Stimulated activated CD4-positive, alpha-beta T cell treated with anti-CD3 and anti-CD28 coated beads, Interleukin-1b, Interleukin-23, amount 100 ng/mL, for 4 hours (primary cell): ENCODE measurements at places on chromosomes 5 and 9.

DNA sequence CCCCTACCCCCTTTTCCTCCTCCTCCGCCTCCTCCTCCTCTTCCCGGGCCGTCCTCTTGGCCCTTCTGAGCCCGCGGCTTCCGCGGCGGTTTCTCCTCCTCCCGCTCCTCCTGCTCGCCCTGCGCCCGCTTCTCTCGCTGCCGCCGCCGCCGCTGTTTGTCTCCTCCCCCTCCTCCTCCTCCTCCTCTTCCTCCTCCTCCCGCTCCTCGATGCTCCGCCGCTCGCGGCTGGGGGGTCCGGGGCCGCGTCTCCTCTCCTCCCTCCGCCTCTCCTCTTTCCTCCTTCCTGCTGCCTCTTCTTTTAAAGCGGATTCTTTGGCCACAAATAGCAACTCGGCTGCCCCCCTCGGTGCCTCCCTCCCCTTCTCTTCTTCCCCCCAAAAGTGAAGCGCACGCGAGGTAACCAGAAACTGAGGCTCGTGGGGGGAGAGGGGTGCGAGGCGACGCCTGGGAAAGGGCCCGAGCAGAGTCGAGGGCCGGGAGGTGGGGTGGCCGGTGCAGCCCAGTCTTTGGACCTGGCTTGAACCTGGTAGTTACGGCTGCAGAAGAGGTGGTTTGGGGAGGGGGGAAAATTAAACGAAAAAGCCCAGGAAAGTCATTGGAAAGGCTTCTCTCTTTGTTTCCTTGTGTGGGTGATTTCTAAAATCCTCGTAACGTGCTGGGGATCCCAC, 1058.5 kb upstream of the DMAC1 start:
- DNase-seq = peak; percentile 11

- no peak for DNase-seq
These were observed 1652.4 kb upstream of the ACO1 start for GRCh38 chr9:30732060-30732459.

DNA sequence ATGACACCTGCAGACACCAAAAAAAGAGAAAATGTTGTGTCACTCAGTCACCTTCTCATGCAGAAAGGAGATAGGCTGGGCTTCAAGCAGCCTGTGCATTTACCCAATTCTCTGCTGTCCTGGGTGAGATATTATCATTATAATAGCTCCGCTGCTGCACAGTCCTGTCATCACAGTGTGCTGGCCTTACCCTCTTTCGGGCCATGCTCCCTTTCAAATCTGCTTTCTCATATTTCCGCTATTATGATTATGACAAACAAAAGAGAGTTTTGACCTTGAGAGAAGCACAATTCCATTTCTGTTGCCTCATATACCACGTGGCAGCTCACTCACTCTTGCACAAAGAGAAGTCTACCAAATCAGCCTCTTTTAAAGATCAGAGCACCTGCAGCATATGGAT, 1350.1 kb upstream of the ACO1 start:
- DNase-seq = no peak

DNA sequence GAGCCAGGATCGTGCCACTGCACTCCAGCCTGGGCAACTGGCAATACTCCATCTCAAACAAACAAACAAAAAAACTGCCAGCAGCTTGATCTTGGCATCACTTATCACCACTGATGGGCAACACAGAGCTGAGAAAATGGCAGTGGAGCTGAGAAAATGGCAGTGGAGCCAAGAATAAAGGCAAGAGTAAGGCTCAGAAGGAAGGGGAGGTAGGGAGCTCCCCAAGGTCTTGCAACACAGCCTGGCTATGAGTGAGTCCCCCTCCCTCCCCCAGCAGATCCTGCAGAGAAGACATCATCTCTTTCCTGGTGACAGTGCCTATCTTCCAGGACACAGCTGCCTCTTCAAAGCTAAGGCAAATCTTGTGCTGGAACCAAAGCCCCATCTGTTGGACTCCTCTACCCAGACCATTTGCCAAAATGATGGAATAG, 70.3 kb downstream of the UGCG start:
- DNase-seq = no peak

- DNase-seq = no peak
These were observed at the start of gene GABRA6 for GRCh38 chr5:161685461-161685860. GABRA6 (plus strand) TSS chr5:161685721; CDS start chr5:161685990, 269 bp downstream.

GRCh38 chr9:129615407-129616285, 5.3 kb downstream of the C9orf50 start:
- DNase-seq = no peak

- DNase-seq = no peak
These were observed 62.1 kb downstream of the PDE4D start for GRCh38 chr5:59831326-59832010.

DNA sequence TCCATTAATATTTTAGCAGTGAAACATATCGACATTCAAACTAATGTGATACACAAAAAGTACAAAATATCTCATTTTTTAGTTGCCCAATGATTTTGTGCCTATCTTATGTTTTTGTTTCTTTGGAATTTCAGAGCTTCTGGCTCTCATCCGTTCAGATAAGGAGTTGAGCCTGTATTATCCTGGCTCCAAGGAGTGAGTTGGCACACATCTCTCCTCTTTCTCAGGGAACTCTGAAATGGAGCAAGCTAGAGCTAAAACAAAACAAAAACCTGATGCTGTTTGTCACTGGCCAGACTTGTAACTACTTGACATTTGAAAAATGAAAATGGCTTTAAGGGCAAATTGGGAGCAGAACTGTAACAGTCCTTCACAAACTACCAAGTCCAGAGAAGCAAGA, 131.3 kb upstream of the SLC28A3 start:
- DNase-seq = no peak

DNA sequence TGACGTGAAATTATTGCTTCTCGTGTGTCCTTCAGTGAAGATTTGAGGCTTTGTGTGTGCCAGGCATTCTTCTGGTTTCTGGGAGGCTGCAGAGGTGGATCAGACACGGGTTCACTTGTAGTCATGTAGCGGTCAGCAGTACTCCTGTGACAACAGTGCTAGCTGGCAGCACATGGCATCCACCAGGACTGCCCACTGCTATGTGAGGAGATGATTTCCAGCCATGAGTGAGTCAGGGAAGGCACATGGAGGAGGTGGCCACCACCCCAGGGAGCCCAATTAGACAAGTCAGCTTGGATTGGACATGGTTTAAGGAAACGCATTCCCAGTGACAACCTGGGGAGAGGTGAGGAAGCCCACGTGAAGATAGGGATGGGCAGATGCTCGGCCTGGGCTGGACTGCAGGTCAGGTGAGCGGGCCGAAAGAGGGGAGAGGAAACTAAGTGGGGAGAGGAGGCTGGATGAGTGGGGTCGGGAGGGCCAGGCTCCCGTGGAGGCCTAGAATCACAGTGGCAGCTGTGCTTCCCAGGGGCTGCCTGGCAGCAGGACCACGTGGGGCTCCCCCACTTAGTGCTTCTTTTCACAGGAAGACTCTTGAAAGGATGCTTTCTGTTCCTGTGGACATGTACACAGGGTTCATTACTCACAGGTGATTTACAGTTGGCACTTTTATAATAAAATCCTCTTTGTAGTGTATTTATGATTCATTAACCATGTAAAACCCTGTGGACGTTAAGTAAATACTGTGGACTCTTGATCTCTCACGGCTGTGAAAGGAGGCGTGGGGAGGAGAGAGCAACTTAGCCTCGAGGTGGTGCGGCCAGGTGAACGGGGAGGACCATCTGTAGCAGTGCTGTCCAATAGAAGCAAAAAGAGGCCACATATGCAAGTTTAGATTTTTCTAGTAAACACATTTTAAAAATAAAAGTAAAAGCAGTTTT, 80.0 kb upstream of the OTULINL start:
- DNase-seq = no peak

- no peak for DNase-seq
These were observed 8.9 kb upstream of the SLC25A48 start for GRCh38 chr5:135825373-135826220.

DNA sequence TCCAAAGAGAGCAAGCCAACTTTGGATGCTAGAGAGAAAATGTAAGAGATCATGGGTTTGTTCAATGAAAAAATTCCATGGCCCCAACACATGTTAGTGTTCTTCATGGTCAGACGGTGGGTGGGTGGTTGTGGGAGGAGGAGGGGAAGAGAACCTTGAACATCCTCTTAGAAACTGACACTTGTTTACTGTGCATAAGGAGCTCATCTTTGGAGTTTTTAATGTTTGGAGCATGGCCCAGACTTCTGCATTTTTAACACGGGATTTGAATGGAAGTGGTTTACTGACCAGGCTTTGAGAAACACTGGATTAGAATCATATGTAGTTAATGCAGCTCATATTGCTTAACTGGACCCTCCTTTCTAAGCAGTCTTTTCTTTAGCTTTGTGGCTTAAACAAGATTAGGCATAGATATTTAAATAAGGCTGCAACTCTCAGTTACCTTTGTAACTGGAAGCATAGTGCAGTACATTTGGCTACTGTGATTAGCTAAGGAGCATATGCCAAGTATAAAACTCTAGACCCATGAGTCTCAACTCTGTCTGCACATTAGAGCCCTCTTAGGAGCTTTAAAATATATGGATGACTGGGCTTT, 60.1 kb downstream of the FOCAD start:
- no peak for DNase-seq

- no peak for DNase-seq
These were observed 444.5 kb downstream of the SH3GL2 start for GRCh38 chr9:18023332-18023731.

DNA sequence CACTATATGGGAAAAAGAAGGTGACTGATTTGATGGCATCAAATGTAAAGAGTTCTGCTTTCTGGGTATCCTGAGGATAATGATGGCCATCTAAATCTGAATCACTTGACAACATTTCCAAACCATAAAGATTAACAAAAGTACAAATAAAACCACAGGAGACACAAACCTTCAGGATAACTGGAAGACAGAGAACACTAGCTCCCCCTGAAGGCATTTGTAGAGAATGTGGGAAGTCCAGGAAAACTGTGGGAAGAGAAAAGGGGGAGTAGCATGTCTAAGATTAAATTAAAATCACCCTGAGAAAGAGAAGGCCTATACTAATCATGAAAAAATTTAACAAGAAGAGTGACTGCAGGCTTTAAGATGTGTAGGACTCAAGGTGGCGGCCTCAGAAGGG, 116.2 kb downstream of the PRELID2 start:
- no peak for DNase-seq

DNA sequence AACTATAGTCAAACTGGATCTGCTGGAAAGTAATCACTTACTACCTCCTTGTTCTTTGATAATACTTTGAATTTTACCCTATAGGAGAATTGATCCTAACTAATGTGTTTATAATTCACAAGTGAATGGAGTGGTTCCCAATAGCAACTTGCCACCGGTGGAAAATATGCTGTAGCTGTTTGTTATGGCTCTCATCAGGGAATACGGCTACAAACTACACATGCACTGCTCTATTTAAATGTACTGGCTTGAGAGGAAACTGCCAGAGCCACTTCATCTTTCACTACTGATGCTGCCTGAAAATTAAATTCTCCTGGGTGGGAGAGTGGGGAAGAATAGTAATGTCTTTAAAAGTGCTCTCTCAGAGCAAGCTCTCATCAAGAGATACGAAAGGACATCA, 448.5 kb upstream of the GRAMD2B start:
- DNase-seq = no peak

DNA sequence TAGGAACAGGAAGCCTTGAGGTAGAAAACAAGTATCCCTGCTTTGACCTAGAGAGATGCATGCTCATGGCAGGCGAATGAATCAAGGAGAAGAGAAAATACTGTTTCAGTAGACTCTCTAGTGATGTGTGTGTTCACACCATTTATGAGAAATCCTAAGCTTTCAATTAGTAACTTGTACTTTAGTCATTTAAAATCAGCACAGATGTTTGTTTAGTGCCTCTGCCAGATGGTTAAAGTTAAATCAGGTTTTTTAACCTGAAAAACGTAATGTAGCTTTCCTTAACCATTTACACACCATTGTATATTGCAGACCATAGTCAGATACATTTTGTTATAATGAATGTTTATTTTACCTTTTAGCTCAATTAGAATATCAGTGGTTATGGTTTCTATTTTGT, 5.0 kb downstream of the TJP2 start:
- no peak for DNase-seq

- no peak for DNase-seq
These were observed 3.3 kb upstream of the AQP3 start for GRCh38 chr9:33450621-33451146.

GRCh38 chr5:96016216-96016615, 54.6 kb upstream of the ELL2 start:
- DNase-seq = no peak

- no peak for DNase-seq
These were observed 13.8 kb downstream of the PCDHB15 start for GRCh38 chr5:141258948-141259347.

DNA sequence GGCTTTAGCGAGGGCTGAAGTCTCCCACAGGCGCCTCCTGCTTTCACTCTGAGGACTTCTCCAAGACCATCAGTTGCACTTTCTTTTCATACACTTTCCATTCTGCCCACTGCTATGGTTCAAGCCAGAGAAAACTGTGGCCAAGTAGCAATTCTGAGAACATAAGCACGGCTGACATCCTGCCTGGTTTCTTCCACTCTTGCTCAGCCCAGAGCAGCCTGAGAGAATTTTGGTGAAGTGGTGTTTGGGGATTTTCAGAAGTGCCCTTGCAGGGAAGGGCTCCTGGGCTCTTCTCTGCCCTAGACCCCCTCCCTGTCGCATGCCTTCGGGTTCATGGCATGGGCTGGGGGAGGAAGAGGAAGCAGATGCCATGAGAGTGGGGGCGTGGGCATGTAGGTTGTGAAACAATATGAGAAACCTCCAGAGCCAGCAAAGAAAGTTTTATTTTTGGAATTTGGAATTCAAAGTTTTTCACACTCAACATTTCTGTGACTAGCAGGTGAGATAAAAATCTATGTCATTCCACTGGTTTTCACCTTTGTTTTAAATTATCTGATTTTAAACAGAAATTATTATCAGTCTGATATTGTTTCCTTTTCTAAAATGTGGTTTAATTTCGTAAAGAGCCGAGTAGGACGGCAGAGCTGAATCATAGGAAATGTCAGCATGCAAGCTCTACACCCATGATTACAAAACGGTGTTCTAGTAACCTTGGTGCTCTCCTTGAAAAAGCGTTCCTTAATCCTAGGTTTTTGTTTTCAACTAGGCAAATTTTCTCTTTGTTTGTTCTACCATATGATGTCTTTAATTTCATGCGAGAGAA, 27.8 kb upstream of the TNFSF8 start:
- peak; percentile 45 for DNase-seq

DNA sequence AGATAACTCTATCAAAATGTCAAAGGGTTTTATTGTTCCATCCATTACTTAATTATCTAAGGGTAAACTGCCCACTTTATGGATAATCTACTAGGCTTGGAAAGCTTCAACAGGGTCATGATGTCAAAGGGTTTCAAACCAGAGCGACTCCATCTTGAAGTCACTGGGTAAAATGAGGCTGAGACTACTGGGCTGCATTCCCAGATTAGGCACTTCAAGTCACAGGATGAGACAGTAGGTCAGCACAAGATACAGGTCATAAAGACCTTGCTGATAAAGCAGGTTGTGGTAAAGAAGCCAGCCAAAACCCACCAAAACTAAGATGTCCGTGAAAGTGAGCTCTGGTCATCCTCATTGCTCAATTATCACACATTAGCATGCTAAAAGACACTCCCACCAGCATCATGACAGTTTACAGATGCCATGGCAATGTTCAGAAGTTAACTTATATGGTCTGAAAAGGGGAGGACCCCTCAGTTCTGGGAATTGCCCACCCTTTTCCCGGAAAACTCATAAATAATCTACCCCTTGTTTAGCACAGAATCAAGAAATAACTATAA, 138.6 kb downstream of the GNAQ start:
- DNase-seq = no peak

- no peak for DNase-seq
These were observed 173.5 kb upstream of the NREP start for GRCh38 chr5:111930449-111930848.
